ENCODE measurements at places on chromosomes 5 and 9.

GRCh38 chr9:73231203-73231602 lies 79.5 kb downstream of the ANXA1 start:
- no peak for DNase-seq

DNA sequence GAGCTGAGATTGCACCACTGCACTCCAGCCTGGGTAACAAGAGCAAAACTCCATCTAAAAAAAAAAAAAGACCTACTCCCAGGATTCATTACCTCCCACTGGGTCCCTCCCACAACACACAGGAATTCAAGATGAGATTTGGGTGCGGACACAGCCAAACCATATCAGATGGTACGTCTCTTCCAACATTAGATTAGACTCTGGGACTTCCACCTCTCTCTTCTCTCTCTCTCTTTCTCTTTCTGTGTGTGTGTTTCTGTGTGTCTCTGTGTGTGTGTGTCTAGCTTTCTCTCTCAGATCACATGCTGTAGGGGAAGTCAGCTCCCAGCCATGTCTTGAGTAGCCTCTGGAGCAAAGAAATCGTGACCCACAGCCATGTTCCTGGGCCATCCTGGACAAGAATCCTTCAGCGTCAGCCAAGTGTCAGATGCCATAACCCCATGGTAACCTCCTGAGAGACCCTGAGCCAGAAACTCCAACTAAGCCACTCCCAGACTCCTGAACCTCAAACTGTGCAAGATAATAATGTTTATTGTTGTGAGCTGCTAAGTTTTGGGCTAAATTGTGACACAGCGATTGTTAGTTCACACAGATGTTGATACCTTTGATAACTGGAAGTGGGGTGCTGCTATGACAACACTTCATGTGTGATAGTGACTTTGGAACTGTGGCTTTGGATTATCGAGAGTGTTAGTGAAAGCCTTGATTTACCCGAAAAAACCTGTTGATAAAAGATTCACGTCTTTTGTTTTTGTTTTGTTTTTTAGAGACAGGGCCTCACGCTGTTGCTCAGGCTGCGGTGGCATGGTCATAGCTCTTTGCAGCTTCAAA lies 4.1 kb upstream of the CMBL start:
- DNase-seq = no peak

DNA sequence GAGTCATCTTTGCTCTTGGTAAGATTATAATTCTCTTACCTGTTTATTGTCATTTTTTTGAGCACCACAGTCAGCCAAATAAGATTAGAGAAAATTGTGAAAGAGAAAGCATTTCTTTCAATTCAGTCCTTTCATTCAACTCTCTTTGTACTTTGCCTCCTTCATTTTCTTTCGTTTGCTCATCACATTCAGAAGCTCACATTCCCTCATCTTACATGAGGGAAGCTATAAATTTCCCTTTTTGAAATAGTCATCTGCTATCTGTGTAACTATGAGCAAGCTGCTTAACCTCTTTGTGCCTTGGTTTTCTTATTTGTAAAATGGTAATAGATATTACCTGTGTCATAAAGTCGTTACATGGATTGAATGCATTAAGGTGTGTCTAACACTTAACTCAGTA lies 41.4 kb downstream of the PAM start:
- no peak for DNase-seq

- DNase-seq = no peak
These were observed 67.5 kb downstream of the PRRT1B start for GRCh38 chr9:131612851-131613250.

GRCh38 chr5:92460505-92460904 lies 1077.4 kb upstream of the ARRDC3 start:
- no peak for DNase-seq

DNA sequence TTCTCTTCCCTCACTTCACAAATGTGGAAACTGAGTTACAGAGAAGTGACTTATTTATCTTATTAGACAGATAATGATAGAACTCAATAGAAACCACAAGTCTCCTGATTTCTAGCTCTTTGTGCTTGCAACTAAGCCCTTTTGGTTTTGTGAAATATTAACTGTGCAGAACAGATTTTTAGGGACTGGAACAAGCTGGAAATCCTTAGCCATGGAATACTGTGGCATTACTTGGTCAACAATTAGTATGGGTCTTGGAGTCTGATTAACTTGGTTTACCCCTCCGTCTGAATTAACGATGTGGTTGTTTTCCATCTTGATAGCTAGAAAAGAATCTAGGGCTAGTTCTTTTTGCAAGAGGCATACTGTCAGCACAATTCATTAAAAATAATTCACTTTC lies 584 bp upstream of the KLF9 start:
- DNase-seq = no peak

DNA sequence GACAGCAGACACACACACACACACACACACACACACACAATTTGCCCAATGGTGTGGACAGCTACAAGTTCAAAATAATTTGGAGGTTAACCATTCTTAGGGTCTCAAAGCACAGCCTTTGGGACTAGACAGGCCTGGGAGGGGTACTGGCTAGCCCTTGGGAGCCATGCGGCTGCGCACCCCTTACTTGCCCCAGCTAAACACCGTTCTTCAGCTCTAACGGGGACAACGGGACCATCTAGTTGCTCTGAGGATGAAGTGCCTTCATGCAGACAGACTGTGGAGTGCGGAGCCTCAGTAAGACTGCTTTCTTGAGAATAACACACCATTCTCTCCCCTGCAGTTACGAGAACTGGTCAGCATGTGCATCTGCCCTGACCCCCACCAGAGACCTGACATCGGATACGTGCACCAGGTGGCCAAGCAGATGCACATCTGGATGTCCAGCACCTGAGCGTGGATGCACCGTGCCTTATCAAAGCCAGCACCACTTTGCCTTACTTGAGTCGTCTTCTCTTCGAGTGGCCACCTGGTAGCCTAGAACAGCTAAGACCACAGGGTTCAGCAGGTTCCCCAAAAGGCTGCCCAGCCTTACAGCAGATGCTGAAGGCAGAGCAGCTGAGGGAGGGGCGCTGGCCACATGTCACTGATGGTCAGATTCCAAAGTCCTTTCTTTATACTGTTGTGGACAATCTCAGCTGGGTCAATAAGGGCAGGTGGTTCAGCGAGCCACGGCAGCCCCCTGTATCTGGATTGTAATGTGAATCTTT lies 64.6 kb downstream of the PSMB7 start:
- no peak for DNase-seq

All from epithelial cell of prostate (primary cell).